ENCODE measurements at places on chromosomes 3 and 15. TPM values are rescaled to one million over a fixed set of nuclear protein-coding genes. Genes with fewer than 3 reads are reported as not detected.

SERPINI2 gene
- total RNA-seq, result not detected

ANKRD34C gene
- not detected for total RNA-seq

MELTF gene
- total RNA-seq, result 4.2 TPM

CEMIP gene
- 0.26 TPM for total RNA-seq

SEMA5B gene
- 0.42 TPM for total RNA-seq

NOX5 gene
- total RNA-seq, result 0.23 TPM

RPL32 gene
- total RNA-seq, result 784 TPM

All from esophagus muscularis mucosa (tissue), 4 donors.